Mesangial cell (primary cell): ENCODE measurements at places on chromosomes 4 and X. TPM values are rescaled to one million over a fixed set of nuclear protein-coding genes. Genes with fewer than 3 reads are reported as not detected.

FOXO4 gene
- total RNA-seq: 1.6 and 6.6 TPM in 2 replicates

IQSEC2 gene
- 8.3 and 12.9 TPM in 2 replicates for total RNA-seq

TEX13B gene
- not detected in 2 replicates for total RNA-seq

AKAP14 gene
- total RNA-seq: not detected in 2 replicates

AWAT2 gene
- total RNA-seq: not detected in 2 replicates

PITX2 gene
- total RNA-seq: 0.49 and 4.1 TPM in 2 replicates

AFF2 gene
- 0.16 and 0.38 TPM in 2 replicates for total RNA-seq
